ENCODE measurements at places on chromosomes 4 and X. TPM values are rescaled to one million over a fixed set of nuclear protein-coding genes. Genes with fewer than 3 reads are reported as not detected.

Gene WDR19
- 8.1 TPM for total RNA-seq

Gene MAGEA1
- not detected for total RNA-seq

Gene RHOXF2B
- total RNA-seq, result not detected

Gene SLC6A14
- total RNA-seq, result 0.03 TPM

Gene TRPC3
- 0.05 TPM for total RNA-seq

Gene HDAC8
- total RNA-seq, result 24.9 TPM

Gene UGT2A3
- not detected for total RNA-seq

Gene SPANXC
- 0.64 TPM for total RNA-seq

Gene SSX2B
- not detected for total RNA-seq

Gene RTL9
- 0.08 TPM for total RNA-seq

Gene BMX
- not detected for total RNA-seq

Gene FRMD7
- total RNA-seq, result not detected

Gene NDNF
- total RNA-seq, result not detected

All from A549 treated with GW870086 at 1 μM for 4 hours (cell line).